Hypothalamus (tissue), 51 donors: ENCODE measurements at places on chromosomes 2 and 18.

- DNase-seq, result no peak
Observed at GRCh38 chr2:240413813-240414429, 21.5 kb upstream of the GPC1 start.

DNA sequence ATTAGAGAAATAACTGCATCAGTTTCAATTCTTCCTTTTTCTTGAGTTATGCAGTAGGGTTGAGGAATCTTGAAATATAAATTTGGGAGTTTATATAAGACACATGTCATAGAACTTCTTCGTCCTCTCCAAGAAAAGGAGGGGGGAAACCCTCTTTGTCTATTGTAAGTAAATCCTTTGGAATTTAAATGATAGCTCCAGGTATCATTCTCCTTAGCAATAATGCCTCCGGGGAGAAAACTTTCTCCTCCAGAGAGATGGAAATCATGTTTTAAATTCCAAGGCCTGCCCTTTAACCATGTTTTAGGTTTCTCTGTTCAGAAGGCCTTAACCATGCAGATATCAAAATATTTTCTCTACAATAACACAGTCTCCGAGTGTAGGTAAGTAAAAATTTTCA, 899.7 kb upstream of the GCFC2 start:
- DNase-seq, result no peak

- no peak for DNase-seq
Observed at GRCh38 chr2:137339051-137339450, 573.7 kb downstream of the THSD7B start.

GRCh38 chr2:235225261-235225660, 268.6 kb upstream of the AGAP1 start:
- no peak for DNase-seq

- DNase-seq, result no peak
Observed at GRCh38 chr2:157404363-157404762, 39.5 kb downstream of the CYTIP start.
